Mammary epithelial cell (primary cell): ENCODE measurements at places on chromosomes 12 and 14.

- DNase-seq, result no peak
Observed at GRCh38 chr12:21888276-21888863, 52.9 kb downstream of the ABCC9 start.

- DNase-seq, result no peak
Observed at GRCh38 chr12:126093908-126094307, 1028.7 kb downstream of the AACS start.

DNA sequence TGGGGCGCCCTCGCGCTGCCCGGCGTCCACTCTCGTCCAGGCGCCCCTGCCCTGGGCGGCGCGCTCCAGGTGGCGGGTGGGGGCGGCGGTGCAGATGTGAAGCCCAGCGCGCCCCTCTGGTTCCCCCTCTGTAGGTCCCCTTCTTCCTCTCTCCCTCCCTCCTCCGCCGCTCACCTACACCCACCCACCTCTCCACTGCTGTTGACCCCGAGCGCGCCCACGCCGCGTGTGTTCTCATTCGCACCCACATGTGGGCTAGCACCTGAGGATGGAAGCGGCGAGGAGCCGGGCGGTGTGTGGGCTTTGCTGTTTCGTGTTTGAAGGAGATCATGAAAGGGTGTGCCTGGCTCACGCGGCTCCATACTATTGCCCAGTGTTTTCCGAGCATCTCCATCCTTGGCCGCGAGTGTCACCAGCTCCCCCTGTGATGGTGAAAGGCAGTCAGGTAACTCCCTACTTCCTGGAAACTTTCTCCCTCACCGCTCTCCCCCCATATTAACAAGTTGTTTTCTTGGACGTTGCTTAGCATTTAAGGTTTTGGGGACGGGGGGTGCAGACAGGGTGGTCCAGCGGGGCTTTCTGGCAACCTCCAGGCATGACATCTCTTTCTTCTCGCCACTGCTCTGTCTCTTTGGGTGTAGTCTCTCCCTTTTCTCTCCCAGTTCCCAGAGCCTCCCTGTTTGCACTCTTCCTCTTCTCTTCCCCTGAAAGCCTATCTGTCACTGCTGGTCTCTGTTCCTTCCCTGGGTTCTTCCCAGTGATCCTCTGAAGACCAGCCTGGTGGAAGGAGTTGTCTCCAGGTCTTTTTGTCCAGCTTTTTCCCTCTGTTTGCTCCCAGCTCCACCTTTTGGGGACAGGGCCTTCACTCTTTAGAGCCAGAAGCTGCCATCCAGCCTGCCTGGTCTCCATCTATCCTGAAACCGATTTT is 1.6 kb downstream of the CACNA1C start:
- no peak for DNase-seq

DNA sequence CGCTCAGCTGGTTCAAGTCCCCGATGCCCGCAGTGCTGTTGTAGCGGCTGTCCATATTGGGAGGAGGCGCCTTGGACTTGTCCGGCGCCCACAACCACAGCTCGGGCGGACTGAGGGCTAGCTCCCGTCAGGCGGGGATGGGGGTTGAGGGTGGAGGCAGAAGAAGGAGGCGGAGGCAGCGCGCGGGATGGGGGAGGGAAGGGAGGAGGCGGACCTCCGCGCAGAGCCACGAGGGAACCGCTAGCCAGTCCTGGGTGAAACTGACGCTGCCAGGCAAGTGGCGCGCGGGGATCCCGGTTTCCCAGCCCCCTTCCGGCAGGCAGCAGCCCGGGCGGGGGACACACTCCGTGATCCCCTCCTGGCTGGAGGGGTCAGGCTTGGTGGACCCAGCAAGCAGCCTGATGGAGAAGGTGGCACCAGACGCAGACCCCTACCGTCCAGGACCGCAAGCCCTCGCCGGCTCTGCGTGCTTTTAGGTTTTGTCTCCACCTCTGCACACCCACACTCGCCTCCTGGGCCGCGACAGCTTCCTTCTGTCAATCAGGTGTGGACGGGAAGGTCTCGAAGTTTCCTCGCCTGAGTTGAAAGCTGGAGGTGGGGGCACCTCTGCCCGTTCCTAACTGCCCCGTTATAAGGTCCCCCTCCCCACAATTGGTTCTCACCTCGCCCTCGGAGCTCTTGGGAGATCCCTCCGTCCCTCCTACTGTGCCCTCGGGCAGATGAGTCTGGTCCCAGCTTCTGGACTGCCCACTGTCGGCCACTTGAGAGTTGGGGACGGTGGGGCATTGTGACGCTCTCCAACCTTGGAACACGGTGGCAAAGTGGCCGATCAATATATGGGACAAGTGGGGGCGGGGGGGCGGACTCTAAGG is at the start of gene CPNE8:
TSS of gene CPNE8 (minus strand) at position 112 of the 872 bp plus-strand sequence. CDS start at position 55, 57 bp downstream.
- peak; percentile 76 for DNase-seq

GRCh38 chr14:86987966-86988365 is 1005.0 kb downstream of the GALC start:
- no peak for DNase-seq

- peak; percentile 64 for DNase-seq
Observed at GRCh38 chr12:108629824-108630476, 3.7 kb downstream of the SELPLG start.
